ENCODE measurements at places on chromosomes 3 and 15.

DNA sequence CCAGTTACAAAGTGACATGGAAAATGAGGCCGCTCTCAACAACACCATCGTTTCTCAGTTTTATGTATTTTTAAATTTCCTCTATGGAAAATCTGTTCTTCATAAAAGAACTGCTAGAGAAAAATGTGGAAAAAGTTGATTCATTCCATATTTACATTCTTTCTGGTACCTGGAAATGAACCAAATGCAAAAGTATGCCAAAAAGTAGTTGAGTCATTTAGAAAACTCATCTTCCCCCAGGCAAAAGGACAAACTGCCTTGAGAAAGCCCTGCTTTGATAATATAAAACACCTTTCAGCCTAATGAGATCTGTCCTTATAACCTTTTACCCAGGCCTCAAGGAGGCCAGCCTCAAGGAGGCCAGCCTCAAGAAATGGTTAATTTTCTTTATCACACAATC is 283.0 kb upstream of the VEPH1 start:
- no peak for DNase-seq

- no peak for DNase-seq
These were observed 411.0 kb upstream of the NR2F2 start for GRCh38 chr15:95919460-95919859.

DNA sequence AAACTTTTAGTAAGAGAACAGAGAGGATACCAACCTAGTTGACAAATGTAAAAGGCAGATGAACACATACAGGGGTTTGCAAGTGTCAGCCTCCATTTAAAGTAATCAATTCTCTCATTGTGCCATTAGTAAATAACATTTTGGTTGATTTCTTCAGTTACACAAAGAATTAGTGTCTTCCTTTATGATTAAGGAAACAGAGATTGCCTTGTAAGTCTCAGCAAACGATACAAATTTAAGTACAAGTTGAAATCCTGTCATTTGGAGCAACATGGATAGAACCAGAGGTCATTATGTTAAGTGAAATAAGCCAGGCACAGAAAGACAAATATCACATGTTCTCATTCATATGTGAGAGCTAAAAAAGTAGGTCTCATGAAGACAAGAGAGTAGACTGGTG is 26.1 kb downstream of the MYO5A start:
- no peak for DNase-seq

DNA sequence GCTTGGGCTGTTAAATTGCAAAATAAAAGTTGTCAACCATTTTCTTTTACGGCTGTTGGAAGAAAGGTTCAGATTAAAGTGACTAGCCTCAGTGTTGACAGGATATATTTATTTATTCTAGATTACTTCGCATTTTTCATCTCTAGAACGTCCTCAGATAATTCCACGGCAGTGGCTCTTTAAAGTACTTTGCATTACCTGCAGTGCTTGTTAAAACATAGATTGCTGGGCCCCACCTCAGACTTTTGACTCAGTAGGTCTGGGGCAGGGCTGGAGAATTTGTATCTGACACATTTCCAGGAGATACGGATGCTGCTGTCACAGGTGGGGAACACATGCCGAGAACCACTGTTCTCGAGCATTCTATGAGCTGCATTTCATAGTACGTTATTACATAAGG is 292.7 kb downstream of the EDEM1 start:
- no peak for DNase-seq

DNA sequence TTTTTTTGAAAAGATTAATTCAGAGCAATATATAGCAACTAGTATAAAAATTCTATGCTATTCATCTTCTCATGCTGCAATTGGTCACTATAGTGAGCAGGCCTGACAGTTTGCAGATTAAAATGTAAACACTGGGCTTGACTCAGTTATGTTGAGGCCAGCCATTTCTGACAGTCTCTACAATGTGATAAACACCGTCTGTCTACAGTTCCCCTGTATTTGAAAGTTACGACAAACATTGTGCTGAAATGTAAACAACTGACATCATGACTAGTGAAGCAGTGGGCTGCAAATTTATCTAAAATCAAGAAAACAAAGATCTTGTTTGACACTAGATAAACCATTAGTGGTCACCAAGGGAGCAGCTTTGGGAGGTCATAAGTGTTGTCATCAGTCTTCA is 197.4 kb downstream of the ISL2 start:
- no peak for DNase-seq

DNA sequence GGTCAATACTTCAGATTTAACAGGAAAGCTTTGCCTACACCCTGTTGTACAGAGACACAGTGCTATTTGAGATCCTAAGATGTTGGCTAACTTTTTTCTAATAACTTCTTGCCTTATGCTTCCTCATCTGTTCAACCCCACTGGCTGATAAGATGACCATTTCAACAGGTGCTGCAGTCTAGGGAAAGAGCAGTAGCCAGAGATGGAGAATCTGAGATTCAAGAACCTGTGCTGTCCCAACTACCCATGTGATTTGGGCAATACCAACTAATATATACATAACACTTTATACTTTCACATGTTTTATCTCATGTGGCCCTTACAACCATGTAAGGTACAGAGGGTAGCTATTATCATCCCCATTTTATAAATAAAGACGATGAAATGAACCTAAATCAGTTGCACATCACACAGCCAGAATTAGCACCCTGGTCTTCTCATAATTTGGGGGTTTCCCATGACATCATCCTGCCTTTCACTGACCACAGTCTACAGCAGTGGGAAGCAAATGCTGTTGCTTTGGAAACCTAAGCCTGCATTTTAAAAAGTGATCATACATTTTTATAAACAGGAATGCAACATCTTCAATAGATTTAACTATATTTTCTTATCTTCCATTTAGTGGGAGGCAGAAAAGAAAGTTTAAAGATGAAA is 9.7 kb downstream of the TTC23 start:
- DNase-seq, result no peak

- no peak for DNase-seq
These were observed 41.6 kb upstream of the STRIT1 start for GRCh38 chr3:155334914-155335723.

- DNase-seq, result no peak
These were observed 24.2 kb upstream of the LXN start for GRCh38 chr3:158696618-158697017.

- no peak for DNase-seq
These were observed 51.9 kb downstream of the RPLP1 start for GRCh38 chr15:69504352-69505040.

GRCh38 chr3:25433868-25434267 is 5.8 kb downstream of the RARB start:
- DNase-seq, result no peak

- no peak for DNase-seq
These were observed 60.5 kb upstream of the LRIG1 start for GRCh38 chr3:66561367-66561766.

- DNase-seq, result no peak
These were observed 53.9 kb upstream of the KLF13 start for GRCh38 chr15:31272558-31273257.

DNA sequence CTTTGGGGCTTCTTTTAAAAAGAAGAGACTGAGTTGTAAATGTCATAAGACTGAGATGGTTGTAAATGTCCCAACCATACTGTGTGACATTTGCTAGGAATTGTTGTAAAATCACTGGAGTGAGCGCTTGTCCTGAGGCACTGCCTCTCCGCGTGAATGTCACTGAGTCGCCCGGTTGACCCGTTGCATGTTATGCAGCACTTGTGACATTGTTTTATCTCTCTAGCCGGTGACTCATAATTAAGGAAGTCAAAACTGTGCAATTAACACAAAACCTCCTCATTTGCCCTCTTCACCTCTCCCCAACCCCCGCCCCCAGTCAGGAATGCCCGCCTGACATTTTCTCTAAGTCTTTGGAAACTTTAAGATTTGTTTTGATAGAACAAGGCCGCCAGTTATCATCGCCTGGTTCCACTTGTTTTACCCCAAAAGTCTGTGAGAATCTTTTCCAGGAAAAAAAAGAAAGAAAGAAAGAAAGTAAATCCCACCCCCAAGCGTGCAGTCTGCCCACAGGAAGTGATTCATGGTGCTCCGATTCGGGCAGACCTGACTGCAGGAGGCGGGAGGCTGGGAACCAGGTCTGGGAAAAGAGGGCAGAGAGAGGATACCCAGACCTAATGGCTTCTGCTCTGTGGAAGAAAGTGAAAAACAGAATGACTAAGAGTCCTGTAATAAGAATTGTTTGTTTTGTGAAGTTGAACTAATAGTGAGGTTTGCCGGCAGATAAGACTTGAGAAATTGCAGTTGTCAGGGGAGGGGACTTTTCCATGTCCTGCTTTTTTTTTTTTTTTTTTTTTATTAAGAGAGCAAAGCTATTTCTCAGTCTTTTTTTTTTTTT is 84.8 kb downstream of the SMAD3 start:
- peak; percentile 30 for DNase-seq

GRCh38 chr15:67783303-67783702 is 42.0 kb upstream of the SKOR1 start:
- DNase-seq, result peak; percentile 63

- no peak for DNase-seq
These were observed 200.5 kb upstream of the BHLHE40 start for GRCh38 chr3:4778740-4779139.

GRCh38 chr3:13801361-13802204 is 78.3 kb downstream of the WNT7A start:
- DNase-seq, result no peak

DNA sequence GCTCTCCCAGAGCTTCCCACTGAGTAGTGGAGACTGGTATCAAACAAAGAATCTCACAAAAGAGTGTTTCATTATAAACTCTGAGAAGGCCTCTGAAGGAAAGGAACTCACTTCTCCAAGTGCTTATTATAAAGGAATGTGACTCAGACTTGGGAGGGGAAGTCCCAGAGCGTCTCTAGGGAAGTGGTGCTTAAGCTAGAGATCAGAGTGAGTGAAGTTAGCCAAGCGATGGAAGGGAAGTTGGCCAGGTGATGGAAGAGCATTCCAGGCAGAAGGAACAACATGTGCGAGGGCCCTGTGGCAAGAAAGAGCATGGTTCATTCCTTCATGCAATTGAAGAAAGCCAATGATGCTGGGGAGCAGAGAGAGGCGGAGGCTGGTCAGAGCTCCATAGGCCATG is 2.3 kb downstream of the XYLB start:
- no peak for DNase-seq

DNA sequence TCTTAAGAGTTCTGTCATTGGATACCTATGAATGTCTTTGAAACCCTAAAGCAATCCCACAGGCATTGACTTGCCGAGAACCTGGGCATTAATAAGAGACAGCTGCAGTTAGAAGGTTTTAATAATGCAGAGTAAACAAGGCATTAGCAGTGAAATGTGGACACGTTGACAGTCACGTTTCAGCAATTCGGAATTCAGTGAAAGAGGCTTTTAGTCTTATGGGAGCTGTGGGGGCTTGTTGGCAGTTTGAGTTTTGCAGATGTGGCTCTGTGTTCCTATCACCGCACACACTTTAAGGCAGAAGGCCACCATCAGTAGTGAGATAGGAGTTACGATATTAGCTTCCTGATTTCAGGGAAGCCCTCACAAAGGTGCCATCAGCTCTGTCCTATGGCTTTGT is 145.2 kb upstream of the NUDT16 start:
- no peak for DNase-seq

- no peak for DNase-seq
These were observed 25.5 kb downstream of the TMEM41A start for GRCh38 chr3:185473290-185473815.

DNA sequence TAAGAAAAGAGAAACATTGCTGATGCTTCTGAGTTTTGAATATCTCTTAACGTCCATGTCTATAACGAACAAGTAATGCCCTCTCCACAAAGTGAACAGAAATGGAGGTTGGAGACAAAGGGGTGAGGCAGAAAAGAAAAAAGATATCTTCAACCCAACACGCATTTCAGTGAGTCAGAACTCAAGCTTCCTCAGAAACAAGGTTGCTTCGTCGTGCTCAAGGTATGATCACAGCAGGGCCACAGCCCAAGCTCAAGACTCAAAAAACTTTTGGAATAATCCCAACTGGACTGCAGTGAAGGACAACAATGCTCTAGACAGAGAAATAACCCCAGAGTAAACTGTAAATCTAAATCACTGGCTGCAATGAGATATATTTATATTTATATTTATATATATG is 18.9 kb downstream of the WNT5A start:
- DNase-seq, result no peak

DNA sequence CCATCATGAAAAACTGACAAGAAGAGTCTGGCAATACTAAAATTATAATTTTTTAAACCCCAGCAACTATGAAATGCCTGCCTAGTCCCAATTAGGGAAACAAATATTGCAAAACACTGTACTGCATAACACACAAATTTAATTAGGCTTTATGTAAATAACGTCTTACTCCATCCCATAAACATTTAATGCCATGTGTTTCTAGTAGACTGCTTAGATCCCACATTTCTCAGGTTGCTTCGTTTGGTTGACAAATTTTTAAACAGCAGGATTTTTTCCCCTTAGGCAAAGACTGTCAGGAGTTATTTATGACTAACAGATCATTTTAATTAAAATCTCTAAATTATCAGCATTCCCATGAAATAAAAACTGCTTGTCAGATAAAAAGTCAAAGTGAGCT is 29.9 kb downstream of the EIF2AK4 start:
- no peak for DNase-seq

- DNase-seq, result no peak
These were observed 6.6 kb downstream of the IVD start for GRCh38 chr15:40412095-40412759.

DNA sequence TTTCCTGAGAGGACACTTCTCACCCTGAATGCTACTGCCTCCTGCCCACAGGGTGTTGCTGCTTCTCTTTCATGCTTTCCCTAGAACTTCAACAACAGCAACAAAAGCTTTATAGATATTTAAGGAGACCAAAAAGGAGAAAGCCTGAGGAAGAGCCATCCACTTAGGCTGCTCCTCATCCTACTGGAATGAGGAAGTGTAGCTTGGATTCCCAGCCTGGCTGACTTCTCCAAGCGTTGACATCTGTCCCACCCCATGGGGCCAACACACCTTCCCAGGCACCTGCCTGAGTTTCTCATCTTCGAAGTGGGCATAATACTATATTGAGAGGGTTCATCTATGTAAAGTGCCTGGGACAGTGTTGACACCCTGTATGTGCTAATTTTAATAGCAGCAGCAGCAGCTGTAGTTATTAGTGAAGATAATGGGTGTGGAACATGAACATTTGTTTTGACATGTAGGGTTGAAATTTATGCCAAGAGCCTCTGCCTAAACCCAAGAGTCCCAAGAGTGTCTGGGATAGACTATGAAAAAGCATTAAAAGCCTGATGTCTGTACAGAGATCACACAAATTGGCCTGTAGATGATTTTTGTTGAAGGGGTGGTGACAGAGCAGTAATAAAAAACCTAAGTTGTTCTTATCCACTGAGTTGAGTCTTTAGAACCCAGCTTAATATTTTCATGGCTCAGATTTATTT is 96.5 kb upstream of the PIAS1 start:
- DNase-seq, result no peak
